Renal cortex interstitium (tissue), 15 donors: ENCODE measurements at places on chromosomes 2 and 18. TPM values are rescaled to one million over a fixed set of nuclear protein-coding genes. Genes with fewer than 3 reads are reported as not detected.

Gene B3GNT7
- 3.9 TPM for polyA plus RNA-seq

Gene SLC30A3
- polyA plus RNA-seq = 6.0 TPM

- no peak for DNase-seq
Measured at GRCh38 chr18:12491611-12492435, 84.1 kb downstream of the PRELID3A start.

DNA sequence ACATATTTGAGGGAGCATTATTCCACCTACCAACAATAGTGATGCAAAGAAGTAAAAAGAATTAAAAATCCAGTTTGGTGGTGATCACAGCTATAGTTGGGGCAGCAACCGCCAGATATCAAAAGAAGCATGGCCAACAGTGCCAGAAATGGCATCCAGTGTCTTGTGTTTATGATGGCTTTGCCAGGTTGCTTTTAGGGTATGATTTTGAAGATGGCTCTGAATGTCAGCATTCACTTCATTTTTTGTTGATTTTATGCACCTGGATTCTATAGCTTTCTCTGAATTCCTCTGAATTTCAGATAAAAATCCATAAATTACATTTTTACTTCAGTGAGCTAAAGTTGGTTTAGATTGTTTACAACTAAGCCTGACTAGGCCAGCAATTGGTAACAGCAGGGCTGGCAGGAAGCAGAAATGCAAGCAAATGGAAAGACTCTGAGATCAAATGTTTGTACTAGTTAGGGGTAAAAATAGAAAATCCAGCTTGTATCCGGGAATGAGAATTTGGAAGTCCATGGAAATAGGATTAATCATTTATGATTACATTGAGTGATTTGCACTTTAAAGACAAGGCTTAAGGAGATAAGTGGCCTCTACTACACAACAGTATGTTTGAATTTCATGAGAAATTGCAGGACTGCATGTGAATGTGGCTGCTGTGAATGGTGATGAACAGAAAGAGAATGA lies 40.4 kb downstream of the COL3A1 start:
- no peak for DNase-seq

GRCh38 chr18:5421981-5422380 lies 121.8 kb downstream of the EPB41L3 start:
- DNase-seq = no peak
